Left renal cortex interstitium (tissue), 4 donors: ENCODE measurements at places on chromosomes 6 and 20. TPM values are rescaled to one million over a fixed set of nuclear protein-coding genes. Genes with fewer than 3 reads are reported as not detected.
A peak's percentile ranks its signal among the peaks of the same experiment; 100 is the strongest.

Gene HTR1B
- 0.25 TPM for polyA plus RNA-seq

DNA sequence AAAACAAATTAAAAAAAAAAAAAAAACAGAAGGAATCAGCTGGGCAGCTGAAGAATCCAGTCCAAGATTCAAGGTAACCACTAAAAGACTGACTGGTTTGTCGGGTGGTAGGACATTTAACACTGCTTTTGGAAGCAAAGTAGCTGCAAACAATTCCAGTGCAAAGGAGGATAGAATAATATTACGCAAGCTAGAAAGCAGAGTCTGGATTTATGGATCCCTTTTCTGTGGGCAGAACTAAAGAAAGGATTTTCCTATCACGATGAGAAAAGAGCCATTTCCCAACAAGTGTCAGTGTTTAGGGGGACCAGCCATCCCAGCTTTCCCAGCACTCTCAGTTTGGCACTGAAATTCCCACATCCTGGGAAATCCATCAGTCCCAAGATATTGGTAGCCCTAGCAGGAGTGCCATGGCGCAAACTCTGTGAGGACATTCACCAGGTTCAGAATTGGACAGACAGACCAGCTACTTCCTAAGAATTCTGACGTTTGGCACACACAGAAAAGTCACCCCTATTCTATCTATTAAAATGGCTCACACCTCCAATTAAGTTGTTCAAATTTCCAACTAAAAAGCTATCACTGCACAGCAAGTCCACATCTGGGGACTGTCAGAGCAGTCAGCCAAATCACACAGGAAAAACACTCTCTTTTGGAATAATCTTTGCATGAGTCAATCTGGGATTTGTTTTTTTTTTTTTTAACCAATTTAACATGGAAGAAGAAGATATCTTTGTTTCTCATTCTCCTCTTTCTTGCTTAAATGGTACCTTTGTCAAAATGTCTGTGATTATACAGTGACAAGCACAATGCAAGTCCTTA is 356.8 kb upstream of the ARID1B start:
- no peak for DNase-seq

Gene UST
- polyA plus RNA-seq: 9.0 TPM

Gene TCP11
- polyA plus RNA-seq: 2.0 TPM

Gene OTOR
- 0.11 TPM for polyA plus RNA-seq

- no peak for DNase-seq
Measured at GRCh38 chr6:122020588-122021264, 378.7 kb upstream of the HSF2 start.

Gene NR2E1
- polyA plus RNA-seq: not detected

DNA sequence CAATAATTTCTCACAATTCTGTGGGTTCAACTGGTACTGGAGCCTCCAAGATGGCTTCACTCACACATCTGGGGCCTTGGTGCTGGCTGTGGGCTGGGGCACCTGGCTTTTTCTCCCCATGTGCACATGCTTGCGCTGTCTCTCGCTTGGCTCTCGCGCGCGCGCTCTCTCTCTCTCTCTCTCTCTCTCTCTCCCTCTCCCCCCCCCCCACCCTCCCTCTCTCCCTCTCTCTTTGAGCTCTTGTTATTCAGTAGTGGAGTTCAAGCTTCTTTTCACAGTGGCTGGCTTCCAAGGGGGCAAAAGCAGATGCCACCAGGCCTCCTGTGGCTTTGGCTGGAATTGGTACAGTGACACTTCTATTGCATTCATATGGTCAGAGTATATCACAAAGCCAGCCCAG is 10.8 kb upstream of the TBCC start:
- no peak for DNase-seq

GRCh38 chr6:157534977-157535339 is 154.0 kb downstream of the ZDHHC14 start:
- no peak for DNase-seq

Gene ECT2L
- polyA plus RNA-seq: 0.51 TPM

Gene LIME1
- polyA plus RNA-seq: 3.4 TPM

DNA sequence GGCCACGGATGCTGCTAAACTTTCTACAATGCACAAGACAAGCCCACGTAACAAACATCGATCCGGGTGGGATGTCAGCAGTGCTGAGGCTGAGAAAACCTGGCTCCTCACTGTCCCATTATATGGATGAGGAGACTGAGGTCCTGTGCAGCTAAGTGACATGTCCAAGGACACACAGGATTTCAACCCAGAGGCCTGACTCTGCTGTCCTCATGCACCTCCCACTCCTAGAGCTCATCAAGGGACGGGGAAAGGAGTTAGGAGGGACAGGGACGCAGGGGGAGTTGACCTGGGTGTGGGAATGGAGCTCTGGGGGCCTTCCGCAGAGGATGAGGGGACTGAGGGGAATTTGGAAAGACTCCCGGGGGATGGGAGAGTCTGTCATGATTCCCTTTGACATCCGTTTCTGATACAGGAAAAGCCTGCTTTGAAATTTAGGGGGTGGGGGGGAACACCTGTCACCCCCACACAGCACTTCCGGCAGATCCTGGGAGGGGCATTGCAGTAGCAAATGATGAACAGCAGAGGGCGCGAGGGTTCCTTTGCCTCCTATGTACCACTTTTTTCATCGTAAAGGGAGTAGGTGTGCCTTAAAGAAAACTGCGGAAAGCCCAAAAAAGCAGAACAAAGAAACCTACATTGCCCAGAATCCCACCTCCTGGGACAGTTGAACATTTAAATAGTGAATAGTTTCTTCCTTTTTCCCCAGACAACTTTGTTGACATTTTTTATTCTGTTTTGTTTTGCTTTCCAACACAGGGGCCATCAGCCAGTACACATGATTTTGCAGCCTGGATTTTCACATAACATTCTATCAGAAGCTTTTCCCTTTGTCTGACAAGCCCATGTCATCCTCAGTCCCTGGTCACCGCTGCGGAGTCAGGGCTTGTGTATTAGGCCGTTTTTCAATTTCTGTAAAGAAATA is 48.6 kb downstream of the SLC2A10 start:
- no peak for DNase-seq

Gene SULF2
- polyA plus RNA-seq: 103 TPM

Gene IP6K3
- 0.92 TPM for polyA plus RNA-seq

- no peak for DNase-seq
Measured at GRCh38 chr20:20628314-20628713, 84.1 kb downstream of the RALGAPA2 start.

GRCh38 chr6:137258170-137258569 is 39.0 kb upstream of the IFNGR1 start:
- no peak for DNase-seq

- no peak for DNase-seq
Measured at GRCh38 chr6:139448051-139448649, 73.7 kb upstream of the CITED2 start.

Gene GHRH
- polyA plus RNA-seq: not detected

Gene IL17F
- polyA plus RNA-seq: not detected

- DNase-seq: no peak
Measured at GRCh38 chr6:167485186-167485978, 160.5 kb downstream of the TTLL2 start.

Gene VNN1
- polyA plus RNA-seq: 0.17 TPM

Gene SDHAF4
- polyA plus RNA-seq: 16.0 TPM

DNA sequence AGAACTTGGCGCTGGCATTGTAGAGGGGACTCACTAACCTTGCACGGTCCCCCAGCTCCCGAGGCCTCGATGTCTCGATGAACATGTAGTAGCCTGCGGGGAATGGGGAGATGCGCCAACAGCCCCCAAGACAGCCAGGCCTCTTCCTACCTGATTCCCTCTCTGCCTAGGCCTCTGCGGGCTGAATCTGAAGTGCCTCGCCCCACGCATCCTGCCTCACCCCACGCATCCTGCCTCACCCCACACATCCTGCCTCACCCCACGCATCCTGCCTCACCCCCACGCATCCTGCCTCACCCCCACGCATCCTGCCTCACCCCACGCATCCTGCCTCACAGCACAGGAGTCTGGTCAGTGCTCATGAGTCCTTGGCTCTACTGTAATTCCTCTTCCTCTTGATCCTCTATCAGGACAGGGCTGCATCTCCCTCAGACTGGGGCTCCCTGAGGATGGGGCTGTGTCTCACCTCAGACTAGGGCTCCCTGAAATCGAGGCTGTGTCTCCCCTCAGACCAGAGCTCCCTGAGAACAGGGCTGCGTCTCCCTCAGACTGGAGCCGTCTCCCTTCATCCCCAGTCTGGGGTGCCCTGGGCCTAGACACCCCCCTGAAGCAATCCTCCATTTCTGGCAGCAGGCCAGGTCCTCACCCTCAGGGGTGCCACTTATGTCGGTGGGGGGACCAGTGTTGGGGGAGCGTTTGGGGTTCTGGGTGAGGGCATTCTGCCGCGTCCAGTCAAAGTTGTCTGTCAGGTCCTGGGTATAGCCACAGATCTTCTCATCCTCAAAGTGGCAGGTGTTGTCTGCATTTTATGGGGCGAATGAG is 53.6 kb downstream of the MDGA1 start:
- no peak for DNase-seq

DNA sequence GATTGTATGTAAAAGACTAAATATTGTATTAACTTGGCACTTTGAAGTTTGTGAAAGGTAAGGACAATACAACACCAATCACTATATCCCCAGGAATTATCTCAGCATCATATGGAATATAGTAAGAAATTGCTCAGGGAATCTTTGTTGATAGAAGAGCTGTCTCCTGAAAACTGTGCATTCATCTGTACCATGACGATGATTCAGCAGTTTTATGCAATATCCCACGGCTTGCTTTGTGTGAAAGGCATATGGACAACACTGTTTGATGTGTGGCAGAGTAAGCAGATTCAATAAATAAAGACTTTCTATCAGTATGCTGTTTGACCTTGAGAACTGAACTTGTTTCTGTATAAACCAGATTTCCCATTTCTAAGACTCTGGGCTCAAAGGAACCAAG is 147.5 kb upstream of the PLN start:
- no peak for DNase-seq

DNA sequence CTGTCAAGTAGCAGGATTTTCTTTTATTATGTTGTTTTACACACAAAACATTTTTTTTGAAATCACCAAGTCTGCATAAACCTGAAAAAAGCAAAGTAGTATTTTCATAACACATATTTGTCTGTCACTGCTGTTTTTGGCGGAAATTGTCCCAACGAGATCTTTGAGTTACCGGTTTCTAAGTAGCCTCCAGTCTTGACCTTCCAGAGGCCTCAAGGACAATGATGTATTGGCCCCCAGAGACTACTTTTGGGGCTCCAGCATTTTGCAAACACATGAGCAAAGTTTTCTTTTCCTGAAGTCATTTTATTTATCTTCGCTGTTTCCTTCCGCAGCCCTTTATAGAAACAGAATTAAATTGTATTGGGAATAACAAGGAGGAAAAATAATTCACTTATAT is 862.6 kb downstream of the KIF16B start:
- peak; percentile 62 for DNase-seq

Gene PERP
- 24.9 TPM for polyA plus RNA-seq

DNA sequence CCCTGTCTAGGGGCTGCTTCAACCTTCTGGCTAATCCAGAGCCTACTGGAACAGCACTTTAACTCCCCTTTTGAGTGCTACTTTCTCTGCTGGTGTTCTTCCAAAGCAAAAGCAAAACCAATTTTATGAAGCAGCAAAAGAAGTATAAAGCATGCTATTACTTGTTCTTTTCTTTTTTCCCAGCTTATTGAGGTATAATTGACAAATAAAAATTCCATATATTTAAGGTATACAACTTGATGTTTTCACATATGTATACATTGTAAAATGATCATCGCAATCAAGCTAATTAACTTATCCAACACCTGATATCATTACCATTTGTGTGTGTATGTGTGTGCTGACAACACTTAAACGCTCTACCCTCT is 14.9 kb downstream of the ID4 start:
- no peak for DNase-seq
